ENCODE measurements at places on chromosomes 1 and 21. TPM values are rescaled to one million over a fixed set of nuclear protein-coding genes. Genes with fewer than 3 reads are reported as not detected.

GRCh38 chr1:184428604-184429003, 41.8 kb downstream of the C1orf21 start:
- no peak overlapping the region for H3K27ac ChIP-seq
- no peaks in the 10 kb centered on the region for H3K36me3 ChIP-seq
- H3K4me1 ChIP-seq: no peaks in the 10 kb centered on the region
- no peak overlapping the region for H3K4me3 ChIP-seq

- H3K27ac ChIP-seq: no peak overlapping the region
- DNase-seq: peak; percentile 76
- H3K27me3 ChIP-seq: peaks cover 29% of the 10 kb centered on the region
- no peak overlapping the region for H3K4me3 ChIP-seq
Measured at GRCh38 chr1:6423321-6423999, 1.1 kb upstream of the ESPN start.

DNA sequence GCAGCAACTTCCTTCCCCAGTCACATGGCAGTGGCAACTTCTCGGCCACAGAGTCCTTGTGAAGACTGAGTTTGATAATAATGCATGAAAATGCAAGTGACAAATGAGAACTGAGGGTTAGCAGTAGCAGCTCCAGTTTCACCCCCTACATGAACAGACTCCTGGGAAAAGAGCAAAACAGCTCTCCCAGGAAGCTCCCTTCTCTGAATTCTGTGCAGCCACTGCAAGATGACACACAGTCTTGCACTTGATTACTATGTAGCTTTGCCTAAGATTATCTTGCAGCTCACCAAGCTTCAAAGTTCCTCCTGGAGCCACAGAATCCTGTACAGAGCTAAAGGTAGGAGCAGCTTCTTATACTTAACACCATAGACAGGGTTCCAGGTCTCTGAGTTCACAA, 4.7 kb downstream of the PGBD5 start:
- no peak for DNase-seq
- H3K36me3 ChIP-seq: no peaks in the 10 kb centered on the region
- H3K27ac ChIP-seq: no peak overlapping the region
- peaks cover 10% of the 10 kb centered on the region for H3K4me1 ChIP-seq
- H3K27me3 ChIP-seq: peaks cover 37% of the 10 kb centered on the region

- H3K27me3 ChIP-seq: no peaks in the 10 kb centered on the region
- peak overlapping the region; percentile 90 for H3K27ac ChIP-seq
- DNase-seq: peak; percentile 59
- peaks cover 34% of the 10 kb centered on the region for H3K4me1 ChIP-seq
- peak overlapping the region; percentile 8 for H3K4me3 ChIP-seq
- peaks cover 92% of the 10 kb centered on the region for H3K36me3 ChIP-seq
Measured at GRCh38 chr1:29156543-29157268, 25.0 kb downstream of the SRSF4 start.

DNA sequence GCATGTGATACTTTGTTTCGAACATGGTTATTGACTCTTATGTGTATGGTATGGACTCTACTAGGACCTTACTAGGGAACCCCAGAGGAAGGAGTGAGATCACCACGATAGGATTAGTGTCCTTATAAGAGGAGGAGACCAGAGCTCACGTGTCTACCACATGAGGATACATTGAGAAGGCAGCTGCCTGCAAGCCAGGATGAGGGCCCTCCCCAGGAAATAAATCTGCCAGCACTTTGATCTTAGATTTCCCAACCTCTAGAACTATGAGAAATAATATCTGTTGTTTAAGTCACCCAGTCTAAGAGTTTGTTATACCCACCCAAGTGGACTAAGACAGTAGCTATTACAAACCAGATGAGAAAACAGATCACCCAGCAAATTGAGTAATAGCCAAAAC, 559.3 kb upstream of the USP24 start:
- no peak overlapping the region for H3K27ac ChIP-seq
- DNase-seq: no peak
- H3K27me3 ChIP-seq: no peaks in the 10 kb centered on the region
- H3K4me3 ChIP-seq: no peak overlapping the region
- H3K4me1 ChIP-seq: no peaks in the 10 kb centered on the region
- H3K36me3 ChIP-seq: no peaks in the 10 kb centered on the region

GRCh38 chr21:23639721-23640120, 1967.6 kb downstream of the MRPL39 start:
- H3K4me1 ChIP-seq: no peaks in the 10 kb centered on the region
- DNase-seq: no peak
- no peak overlapping the region for H3K27ac ChIP-seq
- no peaks in the 10 kb centered on the region for H3K36me3 ChIP-seq

- H3K36me3 ChIP-seq: peaks cover 29% of the 10 kb centered on the region
- no peak overlapping the region for H3K27ac ChIP-seq
- no peaks in the 10 kb centered on the region for H3K4me1 ChIP-seq
- no peak overlapping the region for H3K4me3 ChIP-seq
- peak; percentile 78 for DNase-seq
- no peaks in the 10 kb centered on the region for H3K27me3 ChIP-seq
Measured at GRCh38 chr1:241627453-241628259, 12.5 kb downstream of the CHML start.

Gene CD52
- total RNA-seq: 90.7 TPM

Gene HSD3B2
- total RNA-seq: 0.96 TPM
